Stimulated activated CD8-positive, alpha-beta memory T cell treated with anti-CD3 and anti-CD28 coated beads, Interleukin-4, amount 100 ng/mL, for 4 hours (primary cell): ENCODE measurements at places on chromosomes 4 and X.

DNA sequence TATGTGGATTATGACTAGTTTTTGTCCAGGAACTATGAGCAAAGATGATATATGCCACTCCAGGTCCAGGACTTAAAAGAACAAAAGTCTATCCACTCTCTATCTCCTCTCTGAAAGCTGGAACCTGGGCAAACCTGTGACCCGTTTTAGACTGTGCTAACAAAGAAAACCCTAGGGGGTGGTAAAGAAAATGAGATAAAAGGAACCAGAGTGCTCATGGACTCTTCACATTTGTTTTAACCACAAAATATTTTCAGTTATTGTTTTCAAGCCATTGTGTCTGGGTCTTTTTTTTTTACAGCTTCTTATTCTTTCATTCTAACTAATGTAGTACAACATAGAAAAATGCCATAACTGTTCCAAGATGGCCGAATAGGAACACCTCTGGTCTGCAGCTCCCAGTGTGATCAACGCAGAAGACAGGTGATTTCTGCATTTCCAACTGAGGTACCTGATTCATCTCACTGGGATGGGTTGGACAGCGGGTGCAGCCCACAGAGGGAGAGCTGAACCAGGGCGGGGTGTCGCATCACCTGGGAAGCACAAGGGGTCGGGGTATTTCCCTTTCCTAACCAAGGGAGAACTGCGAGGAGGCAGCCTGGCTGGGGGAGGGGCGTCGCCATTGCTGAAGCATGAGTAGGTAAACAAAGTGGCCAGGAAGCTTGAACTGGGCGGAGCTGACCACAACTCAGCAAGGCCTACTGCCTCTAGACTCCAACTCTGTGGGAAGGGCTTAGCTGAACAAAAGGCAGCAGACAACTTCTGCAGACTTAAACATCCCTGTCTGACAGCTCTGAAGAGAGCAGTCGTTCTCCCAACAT is 45.1 kb downstream of the CHM start:
- DNase-seq: no peak

DNA sequence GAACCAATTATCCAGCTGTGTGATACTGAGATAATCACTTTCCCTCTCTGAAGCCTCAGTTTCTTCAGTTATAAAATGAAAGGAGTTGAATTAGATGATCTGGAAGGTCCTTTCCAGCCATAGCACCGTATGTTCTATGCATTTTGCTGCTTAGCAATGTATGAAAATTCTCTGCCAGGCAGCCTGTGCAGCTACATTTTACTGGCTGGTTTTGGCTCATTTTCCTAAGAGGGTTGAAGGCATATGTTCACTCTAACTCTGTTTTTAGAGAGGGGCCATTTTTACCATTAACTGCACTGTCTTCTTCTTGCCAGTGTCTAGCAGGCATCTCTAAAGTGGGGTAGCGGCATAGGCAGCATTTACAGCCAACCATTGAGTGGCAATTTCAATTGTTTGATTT is 26.1 kb downstream of the TRPC5 start:
- no peak for DNase-seq

DNA sequence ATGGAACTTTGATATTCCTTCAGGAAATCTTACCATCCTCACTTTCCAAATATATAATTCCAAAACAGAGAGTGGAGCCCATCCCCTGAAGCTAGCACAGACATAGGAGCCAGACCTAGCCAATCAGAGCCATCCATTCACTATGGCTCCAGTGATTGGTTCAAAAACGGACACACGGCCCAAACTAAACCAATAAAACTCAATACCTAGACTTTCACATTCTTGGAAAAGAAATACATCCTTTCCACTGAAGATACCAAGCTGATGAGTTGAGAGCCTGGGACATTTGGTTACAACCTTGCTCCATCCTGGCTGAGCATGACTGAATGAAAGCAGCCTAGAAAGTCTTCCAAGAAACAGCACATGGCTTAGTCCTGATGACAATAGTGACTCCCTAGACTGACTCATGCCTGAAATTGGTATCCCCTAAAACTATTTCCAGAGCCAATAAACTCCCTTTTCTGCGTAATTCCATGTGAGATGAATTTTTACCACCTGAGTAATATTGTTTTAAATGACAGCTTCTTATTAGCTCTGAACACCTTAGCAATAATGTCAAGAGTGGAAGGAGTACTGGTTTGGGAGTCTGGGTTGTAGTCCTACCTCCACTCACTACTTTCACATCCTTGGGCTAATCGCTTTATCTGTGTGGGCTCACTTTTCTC is 189.6 kb upstream of the LNX1 start:
- no peak for DNase-seq

DNA sequence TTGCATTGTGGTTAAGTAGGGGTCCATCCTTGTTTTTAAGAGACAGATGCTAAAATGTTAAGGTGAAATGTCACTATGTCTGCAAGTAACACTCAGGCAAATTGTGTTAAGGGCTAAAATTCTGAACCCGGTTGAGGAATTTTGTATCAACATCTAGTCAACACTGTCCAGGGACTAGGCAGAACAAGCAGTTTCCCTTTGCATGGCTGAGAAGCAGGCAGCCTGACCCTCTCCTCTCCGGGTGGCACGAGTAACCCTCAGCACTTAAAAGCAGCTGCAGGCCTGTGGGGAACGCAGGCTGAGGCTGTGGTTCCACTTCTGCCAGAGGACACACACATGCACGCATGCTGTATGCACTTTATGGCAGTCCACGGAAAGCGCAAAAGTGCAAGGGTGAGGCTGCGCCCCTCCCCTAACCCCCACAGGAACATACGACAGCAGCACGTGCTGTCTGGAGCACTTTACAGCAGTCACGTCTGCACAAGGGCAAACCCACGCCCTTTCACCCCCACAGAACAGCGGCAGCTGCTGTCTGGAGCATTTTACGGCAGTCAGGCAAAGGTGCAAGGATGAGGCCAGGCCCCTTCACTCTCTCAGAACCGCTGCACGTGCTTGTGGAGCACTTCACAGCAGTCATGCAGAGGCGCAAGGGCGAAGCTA is 619 bp upstream of the MPC1L start:
- no peak for DNase-seq

GRCh38 chr4:7653510-7654369 is 219.0 kb upstream of the PSAPL1 start:
- no peak for DNase-seq

GRCh38 chr4:13461191-13461905 is 22.8 kb downstream of the RAB28 start:
- DNase-seq: no peak

- no peak for DNase-seq
Measured at GRCh38 chr4:185343726-185344581, 51.8 kb downstream of the LRP2BP start.

GRCh38 chr4:42671431-42672194 is 14.7 kb upstream of the ATP8A1 start:
- DNase-seq: no peak

- DNase-seq: no peak
Measured at GRCh38 chr4:37839426-37839825, 12.9 kb downstream of the PGM2 start.

GRCh38 chr4:86256086-86256485 is 103.8 kb downstream of the MAPK10 start:
- no peak for DNase-seq

DNA sequence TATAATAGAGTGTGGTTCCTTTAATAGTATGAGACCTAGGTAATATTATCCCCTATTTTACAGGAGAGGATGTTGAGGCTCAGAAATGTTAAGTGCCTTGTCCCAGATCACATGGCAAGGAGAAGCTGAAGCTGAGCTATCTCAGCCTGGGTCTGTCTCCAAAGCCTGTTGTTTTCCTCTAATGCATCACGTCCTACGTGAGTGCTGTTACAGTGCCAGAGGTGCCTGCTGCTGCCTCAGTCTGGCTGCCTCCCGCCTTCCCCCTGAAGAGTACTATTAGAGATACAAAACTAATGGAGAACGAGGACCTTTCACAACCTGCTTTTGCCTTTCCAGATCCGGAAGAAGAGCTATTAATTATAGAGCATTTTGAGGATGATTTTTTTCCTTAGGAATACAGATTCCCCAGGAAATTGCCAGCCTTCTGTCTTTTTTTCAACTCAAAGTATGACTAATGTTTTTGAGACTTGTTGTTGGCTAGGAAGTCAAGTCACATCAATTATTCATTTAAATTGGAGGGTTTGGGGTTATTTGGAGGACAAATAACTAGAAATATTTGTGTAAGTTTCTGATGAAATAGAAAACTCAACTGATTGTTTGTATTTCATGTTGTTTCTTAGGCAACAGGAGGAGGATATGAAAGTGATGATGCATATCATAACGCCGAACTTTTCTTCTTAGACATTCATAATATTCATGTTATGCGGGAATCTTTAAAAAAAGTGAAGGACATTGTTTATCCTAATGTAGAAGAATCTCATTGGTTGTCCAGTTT is 43.9 kb upstream of the MTMR1 start:
- DNase-seq: no peak

GRCh38 chrX:136747003-136747986 is 33.4 kb downstream of the ARHGEF6 start:
- DNase-seq: no peak

- DNase-seq: no peak
Measured at GRCh38 chr4:628821-629635, 3.7 kb downstream of the PDE6B start.

DNA sequence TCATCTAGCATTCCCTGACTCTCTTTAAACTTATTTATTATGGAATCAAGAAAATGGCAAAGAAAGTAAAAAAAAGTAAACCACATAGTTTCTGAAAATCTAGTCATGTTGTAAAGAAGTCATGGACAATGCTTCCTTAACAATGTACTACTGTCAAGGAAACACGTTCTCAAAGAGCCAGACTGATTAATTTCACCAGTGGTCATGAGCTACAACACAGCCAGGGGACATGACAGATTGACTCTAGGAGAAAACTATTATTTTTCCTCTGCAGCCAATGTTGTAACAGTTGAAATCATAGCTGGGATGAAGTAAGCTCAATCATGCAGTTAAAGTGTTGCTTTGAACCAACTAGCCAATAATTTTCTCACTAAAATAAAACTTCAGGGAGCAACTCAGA is 109.2 kb downstream of the MAPK10 start:
- DNase-seq: no peak

DNA sequence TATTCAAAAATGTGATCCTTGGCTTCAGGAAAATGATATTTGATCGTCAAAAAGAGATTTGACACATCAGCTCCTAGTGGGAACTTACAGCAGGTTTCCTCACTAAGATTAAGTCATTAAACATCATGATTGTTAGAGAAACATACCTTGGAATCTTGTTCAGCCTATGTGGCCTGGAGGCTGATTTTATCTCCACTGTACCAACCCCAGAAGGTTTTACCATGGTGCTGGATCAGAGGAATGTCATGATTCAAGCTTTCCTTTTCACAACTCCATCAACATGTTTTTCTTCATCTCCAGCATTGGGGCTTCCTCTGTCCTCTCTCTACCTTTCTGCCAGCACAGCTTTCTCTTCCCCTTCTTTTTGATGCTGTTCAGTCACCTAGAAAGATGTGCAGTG is 68.4 kb upstream of the MID1IP1 start:
- DNase-seq: no peak
